ENCODE measurements at places on chromosomes 6 and 20.

- DNase-seq: no peak
These were observed 20.0 kb downstream of the MAPK13 start for GRCh38 chr6:36150283-36150682.

- DNase-seq: no peak
These were observed 39.2 kb downstream of the TMEM242 start for GRCh38 chr6:157283900-157284737.

DNA sequence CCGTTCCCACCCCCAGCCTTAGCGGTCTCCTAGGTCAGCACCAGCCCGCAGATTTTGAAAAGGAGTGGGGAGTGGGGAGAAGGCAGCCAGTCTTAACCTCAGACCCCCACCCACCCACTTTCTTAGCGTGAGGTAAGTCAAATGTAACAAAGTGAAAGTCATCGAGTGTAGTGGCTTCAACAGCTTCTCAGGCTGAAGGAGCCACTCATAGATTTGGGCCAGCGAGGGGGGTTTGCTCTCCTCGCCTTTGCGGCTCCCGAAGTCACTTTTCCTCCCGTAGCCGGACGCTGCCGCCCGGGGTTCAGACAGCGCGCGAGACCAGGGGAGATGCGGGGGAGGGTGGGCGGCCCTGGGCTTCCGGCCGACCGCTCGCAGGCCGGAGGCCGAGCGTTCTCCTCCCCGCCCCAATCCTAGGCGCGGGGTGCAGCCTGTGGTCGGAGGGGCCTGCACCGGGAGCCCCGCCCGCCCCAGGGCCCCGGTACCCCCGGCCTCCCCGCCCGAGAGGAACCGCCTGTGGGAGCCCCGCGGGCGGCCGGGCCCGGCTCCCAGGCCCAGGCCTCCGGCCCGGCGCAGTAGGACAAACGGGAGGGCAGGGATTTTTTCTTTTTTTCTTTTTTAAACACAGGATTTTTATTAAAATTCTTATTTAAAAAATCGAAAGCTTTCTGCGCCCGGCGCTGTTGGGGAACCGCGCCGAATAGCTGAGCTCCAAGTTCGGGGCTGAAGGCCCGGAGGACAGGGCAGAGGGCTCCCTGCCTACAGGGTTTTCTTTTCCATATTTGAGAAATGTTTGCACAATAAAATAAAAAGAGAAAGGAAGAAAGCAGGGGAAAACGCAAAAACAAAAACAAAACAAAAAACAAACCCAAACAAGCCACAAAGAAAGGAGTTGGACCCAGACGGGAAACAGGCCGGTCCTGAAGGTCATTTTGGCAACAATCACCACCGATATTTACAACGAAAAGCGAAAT lies 3.2 kb downstream of the NKX2-2 start:
- DNase-seq: no peak

DNA sequence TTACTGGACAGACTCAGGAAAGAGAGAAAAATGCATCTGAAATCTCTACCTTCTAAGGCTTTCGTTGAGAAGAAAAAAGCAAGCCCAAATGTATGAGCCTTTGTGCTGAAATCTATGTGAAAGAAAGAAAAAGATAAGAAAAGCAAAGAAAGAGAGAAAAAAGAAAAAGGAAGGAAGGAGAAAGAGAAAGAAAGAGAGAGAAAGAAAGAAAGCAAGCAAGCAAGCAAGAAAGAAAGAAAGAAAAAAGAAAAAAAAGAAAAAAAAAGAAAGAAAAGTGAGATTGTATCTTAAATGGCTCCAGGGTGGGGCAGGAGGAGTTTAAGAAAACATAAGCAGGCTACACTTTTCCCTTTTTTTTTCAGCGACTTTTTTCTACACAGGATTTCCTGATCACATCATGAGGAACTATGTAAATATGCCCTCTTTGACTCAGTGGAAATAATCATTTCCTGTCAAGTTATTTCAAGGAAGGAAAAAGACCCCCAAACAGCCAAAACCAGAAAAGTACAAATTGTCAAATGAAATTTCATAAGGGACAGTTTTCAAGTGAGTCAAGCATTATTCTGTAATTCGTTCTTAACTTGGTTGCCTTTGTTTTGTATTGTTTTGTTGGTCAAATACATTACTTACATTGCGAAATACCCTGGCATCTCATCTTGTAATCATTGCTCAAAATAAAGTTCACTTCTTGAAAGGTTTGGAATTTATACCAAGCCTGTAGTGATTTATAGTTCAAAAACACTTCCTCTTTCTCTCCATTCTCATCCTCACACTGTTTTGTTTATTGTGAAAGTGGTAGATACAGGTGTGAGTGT lies 79.5 kb upstream of the RNF217 start:
- DNase-seq: no peak

DNA sequence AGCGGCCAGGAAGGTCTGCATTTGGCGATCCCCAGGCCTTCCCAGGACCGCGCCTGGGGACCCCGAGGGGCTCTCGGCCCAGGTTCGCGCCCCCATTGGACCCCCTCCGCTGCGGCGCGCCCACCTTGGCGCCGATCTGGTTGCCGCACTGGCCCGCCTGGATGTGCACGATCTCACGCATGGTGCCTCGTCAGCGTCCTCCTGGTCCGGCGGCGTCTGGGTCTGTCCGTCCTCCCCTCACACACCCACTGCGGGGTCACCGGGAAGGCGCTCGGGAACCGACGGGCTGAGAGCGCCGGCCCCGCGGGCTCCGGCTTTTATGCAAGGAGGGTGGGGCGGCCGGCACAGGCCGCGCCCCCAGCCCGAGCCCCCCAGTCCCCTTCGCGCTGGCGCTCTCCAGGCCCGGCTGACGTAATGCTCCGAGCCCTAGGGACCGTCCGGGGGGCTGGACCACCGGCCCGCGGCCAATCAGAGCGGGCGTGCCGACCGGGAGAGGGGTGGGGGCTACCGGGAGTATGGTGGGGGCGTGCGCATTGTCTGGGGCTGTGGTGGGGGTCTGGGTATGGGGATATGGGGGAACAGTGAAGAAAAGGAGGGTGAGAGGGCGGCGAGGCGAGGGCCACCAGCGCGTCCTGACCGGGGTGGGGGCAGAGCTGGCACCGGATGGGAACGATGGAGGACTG lies at the start of gene TUBB2B:
TUBB2B (minus strand) TSS at position 291 of the 683 bp plus-strand sequence; CDS start at position 181, 110 bp downstream.
- no peak for DNase-seq

DNA sequence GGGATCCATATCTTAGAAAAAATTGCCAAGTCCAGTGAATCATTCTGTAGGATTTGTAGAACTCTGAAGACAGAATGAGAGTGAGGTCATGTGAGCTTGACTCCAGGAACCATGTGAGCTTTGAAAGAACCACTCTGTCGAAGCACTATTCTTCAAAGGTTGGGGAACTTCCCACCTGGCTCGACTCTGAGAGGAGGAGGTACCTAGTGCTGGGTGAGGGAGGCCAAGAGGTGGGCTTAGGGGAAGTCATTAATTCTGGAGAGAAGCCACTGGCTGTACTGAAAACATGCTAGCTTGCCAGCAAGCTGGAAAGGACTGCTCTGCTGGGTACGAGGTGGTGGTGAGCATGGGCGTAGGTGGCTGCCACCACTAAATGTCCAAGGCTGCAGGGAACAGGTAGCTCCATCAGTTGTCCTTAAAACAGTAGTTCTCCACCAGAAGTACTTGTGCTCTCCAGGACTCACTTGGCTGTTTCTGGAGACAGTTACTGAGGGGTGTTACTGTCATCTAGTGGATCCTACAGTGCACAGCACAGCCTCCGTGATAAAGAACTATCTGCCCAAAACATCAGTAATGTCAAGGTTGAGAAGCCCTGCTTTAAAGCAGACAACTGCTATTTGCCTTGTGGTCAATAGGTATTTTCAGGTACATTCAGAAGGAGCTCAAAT lies 34.7 kb upstream of the SYNJ2 start:
- peak; percentile 15 for DNase-seq

- DNase-seq: peak; percentile 54
These were observed 90.5 kb upstream of the ATXN1 start for GRCh38 chr6:16851758-16852157.

- no peak for DNase-seq
These were observed 406.6 kb upstream of the IRAK1BP1 start for GRCh38 chr6:78460711-78461110.

All from activated CD4-positive, alpha-beta T cell treated with anti-CD3 and anti-CD28 coated beads, Interleukin-10, Interleukin-2, amounts not matched to agents 100 ng/mL and 50 ng/mL, durations not matched to agents 16 hours and 8 hours (primary cell).